ENCODE measurements at places on chromosomes 3 and 15.

DNA sequence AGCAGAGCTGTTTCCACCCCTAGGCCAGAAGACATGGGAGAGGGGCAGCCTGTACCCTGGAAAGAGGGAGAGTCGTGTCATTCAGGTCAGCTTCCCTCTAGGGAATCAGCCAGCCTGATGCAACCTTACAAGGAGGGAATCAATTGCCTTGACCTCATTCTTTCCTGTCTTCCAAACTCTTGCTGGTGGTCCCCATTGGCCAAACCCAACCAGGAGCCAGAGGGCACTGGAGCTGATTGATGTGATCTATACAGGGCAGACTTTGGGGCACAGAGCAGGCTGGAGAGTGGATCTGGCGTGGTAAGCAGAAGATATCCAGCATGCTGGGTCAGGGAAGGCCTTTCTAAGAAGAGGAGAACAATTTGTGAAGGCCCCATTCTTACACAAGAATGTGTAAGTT, 19.1 kb upstream of the MAGEF1 start:
- no peak for DNase-seq

- no peak for DNase-seq
Measured at GRCh38 chr3:172651936-172652625, 58.8 kb downstream of the NCEH1 start.

GRCh38 chr15:78726870-78727551, 84.3 kb downstream of the ADAMTS7 start:
- no peak for DNase-seq

GRCh38 chr3:183375787-183376186, 52.6 kb downstream of the MCF2L2 start:
- DNase-seq, result no peak

DNA sequence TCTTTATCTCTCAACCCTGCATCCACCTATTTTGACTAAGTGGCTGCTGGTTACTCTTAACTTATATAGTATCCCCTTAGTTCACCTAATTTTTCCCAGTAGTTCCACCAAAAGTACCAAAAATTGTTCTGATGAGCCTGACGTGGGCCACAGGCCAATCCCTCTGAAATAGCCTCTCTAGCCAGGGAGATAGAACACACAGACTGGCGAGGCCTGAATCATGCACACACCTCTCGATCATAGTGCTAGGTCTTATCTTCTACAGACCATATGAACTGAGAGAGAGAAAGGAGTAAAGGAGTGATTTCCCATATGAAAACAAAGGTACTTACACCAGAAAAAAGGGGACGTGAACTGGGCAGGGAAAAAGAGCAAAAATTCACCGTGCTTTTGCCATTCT, 72.5 kb upstream of the ADAMTS9 start:
- DNase-seq, result no peak

GRCh38 chr15:62847900-62848489, 194.6 kb upstream of the TPM1 start:
- DNase-seq, result no peak

DNA sequence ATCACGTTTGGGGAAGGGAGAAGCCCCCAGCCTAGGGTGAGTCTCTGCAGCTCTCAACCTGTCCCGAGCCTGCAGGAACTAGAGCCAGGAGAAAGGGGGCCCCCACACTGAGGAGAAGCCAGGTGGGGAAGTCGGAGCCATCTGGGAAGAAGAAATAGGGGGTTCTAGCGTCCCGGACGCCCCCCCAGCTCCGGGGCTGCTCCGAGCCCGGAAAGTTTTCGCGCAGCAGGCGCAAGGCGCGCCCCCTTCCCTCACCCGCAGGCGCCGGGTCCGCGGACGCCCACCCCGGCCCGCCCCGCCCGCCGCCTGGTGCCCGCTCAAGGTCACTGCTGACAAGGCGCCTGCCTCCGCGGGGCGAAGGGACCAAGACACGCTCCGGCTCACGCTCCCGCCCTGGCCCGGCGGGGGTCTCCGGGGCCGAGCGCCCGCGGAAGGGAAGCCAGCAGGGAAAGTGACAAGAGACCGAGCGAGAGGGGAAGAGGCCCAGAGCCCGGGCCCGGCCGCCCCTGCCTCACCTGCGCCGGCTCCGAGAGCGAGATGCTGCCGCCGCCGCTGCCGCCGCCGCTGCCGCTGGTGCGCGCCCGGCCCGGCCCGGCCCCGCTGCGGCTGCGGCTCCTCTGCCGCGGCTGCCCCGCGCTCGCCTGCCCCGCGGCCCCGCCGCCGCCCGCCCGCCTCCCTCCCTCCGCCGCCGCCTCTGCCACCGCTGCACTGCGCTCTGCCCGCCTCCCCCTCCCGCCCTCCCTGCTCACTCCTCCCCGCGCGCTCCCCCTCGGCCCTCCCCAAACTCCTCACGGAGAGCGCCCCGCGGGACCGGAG, 108.4 kb upstream of the SLC6A11 start:
- peak; percentile 12 for DNase-seq

GRCh38 chr3:112351823-112352222, 18.9 kb downstream of the CD200 start:
- DNase-seq, result no peak

GRCh38 chr3:139296141-139296718, 47.6 kb upstream of the MRPS22 start:
- no peak for DNase-seq

GRCh38 chr15:38605744-38606143, 41.1 kb upstream of the RASGRP1 start:
- no peak for DNase-seq

Data from activated gamma-delta T cell (primary cell).